ENCODE measurements at places on chromosomes 3 and 15.

DNA sequence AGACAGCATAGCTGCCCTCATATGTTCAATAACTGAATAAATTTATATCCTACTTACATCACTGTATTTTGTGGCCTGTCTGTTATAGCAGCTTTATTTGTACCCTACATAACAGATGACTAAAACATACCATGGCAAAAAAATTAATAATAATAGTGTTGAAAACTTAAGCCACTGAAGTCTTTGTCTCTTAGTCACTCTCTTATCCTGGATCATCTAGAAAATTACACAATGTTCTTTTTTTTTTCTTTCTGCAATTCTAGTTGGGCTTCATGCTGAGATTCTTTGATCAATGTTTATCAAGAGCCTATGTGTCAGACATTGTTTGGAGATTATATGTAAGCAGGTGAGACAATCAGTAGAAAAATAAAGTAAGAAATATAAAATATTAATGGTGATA is 519.3 kb upstream of the ARPP21 start:
- no peak for DNase-seq

- DNase-seq: no peak
These were observed 19.6 kb upstream of the DGKG start for GRCh38 chr3:186381424-186382216.

GRCh38 chr3:126552688-126553283 is 5.9 kb downstream of the C3orf22 start:
- no peak for DNase-seq

GRCh38 chr3:124824286-124824915 is 62.8 kb downstream of the ITGB5 start:
- DNase-seq: no peak

DNA sequence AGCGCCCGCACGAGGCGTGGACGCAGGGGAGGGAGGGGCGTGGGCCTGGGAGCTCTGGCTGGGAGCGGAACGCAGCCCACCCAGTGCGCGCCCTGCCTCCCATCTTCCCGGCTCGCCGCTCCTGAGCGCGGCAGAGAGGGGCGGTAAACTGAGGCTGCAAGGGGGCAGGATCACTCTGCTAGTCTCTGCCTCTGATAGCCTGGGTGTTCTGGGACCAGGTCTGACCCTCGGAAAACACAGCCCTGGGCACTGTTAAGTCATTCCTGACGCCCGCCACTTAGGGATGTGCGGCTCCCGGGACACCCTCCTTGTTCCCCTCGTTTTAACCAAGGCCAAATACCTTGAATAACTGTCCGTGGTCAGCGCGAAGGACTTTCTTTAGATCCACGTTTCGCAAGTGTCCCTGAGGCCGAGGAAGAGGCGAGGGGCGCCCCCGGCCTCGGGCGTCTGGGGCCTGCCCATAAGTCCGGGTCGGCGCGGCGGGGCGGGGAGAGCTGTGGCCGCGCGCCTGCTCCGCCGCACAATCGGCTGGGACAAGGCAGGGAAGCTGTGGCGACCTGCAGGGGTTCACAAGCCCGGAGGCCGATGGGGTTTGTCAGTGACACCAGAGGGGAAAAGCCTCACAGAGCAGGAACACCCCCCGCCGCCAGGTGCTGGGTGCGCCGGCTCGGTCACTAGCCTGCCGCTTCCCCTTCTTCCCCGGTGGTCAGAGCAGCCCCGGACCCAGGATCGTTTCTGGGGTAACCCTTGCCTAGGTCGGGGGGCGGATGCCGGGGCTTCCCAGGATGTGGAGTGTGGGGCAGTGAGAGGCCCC is 1.5 kb downstream of the ITPKA start:
- DNase-seq: no peak

GRCh38 chr3:132456136-132456535 is 38.8 kb downstream of the DNAJC13 start:
- DNase-seq: no peak

- DNase-seq: no peak
These were observed 652.4 kb upstream of the NAALADL2 start for GRCh38 chr3:174206607-174207192.

- peak; percentile 37 for DNase-seq
These were observed at the start of gene SUMF1 for GRCh38 chr3:4466741-4467521. SUMF1 (minus strand) TSS chr3:4467269; CDS start chr3:4467245, 24 bp downstream.

GRCh38 chr15:55737373-55737772 is 5.6 kb downstream of the PRTG start:
- no peak for DNase-seq

- no peak for DNase-seq
These were observed 516.4 kb upstream of the DPH6 start for GRCh38 chr15:36062357-36062756.

- no peak for DNase-seq
These were observed 15.8 kb downstream of the SPTSSB start for GRCh38 chr3:161355508-161355907.

- DNase-seq: no peak
These were observed 61.4 kb downstream of the ZNF609 start for GRCh38 chr15:64521726-64522164.

DNA sequence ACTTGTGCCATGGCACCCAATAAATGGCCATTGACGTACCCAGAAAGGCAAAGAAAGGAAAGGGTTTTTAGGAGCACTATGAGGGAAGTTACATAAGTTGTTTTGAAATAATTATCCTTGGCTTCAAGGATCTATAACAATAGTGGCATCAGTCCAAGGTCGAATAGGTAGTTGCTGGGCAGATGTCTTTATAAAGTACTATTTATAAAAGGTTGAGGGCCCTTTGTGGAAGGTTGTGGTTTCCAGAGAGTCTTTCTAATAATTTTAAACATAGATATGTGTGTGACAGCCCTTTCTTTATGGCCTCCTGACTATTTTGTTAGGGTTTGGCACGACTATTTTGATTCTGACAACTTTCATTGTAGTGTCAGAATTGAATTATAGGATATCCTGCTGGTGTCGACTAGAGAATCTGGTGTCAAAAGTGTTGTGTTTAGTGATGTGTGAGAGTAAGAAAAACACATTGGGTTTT is 260.5 kb downstream of the PYDC2 start:
- DNase-seq: no peak

DNA sequence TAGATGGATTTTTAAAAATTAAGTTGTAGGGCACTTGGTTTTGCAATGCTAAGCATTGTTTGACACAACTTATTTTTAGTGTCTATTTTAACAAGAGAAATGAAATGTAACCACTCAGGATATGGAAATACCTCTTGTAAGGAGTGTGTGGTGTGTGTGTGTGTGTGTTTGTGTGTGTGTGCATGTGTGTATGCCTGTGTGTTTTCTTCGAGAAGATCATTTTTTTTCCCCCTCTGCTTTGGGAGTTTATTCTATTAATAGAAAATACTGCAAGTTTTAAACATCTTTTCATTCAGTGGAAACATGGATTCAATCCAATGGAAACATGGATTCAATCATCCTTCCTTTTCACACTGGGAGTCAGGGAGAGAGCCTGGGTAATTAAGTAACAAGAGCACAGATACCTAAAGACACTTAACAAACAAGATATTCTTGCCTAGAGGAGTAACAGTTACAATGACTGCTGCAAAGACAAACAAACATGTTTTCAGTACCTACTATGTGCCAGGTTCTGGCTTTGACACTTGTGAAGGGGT is 567.2 kb upstream of the TBL1XR1 start:
- DNase-seq: no peak

GRCh38 chr3:99911433-99911832 is 93.8 kb downstream of the CMSS1 start:
- DNase-seq: no peak

- no peak for DNase-seq
These were observed 30.3 kb downstream of the IL12A start for GRCh38 chr3:160018959-160019358.

DNA sequence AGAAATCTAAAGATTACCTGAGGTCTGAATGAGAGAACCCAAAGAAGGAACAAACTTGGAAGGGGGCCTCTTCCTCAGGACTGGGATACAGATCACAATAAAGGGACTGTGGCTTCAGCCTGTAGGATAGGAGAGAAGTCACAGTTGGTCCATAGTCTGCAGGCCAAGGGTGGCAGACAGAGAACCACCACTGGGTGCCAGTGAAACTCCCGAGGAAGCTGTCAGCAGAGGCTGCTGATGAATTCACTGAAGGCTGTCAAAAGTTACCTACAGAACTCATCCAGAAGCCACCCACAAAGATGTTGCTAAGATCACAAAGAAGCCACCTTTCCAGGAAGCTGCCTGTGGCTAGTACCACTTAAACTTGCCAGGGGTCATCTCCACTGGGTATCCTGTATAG is 78.5 kb downstream of the TMCO5A start:
- DNase-seq: no peak

DNA sequence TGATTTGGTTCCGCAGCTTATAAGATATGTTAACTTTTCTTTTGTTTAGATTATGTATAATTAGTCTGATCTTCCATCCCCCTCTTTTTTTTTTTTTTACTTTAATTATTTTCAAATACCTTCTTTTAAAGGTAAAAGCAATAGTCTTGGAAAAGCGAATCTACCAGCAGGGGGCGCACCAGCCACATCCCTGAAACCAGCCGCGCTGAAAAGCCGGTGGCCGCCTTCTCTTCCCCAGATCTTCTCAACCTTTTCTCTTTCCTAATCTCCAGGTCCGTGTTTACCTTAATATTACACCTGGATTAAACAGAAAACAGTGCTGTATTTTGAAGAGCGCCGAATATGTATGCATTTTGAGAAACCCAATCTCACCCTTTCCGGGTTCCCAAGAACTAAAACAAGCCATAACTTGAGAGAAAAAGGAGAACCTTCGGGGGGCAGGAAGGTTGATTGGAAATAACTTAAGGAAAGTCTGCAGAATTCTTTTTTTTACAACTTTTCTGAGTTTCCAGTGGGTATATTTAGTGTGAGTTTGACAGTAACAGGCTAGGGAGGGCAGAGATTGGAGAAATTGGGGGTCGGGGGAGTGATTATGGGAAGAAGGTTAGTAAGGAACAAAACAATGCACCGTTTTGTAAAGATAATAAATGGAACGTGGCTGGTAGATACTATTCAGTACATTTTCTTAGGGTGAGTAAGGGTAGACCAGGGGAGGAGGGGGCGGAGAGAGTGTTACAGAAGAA is 2.0 kb upstream of the SOX2 start:
- no peak for DNase-seq

DNA sequence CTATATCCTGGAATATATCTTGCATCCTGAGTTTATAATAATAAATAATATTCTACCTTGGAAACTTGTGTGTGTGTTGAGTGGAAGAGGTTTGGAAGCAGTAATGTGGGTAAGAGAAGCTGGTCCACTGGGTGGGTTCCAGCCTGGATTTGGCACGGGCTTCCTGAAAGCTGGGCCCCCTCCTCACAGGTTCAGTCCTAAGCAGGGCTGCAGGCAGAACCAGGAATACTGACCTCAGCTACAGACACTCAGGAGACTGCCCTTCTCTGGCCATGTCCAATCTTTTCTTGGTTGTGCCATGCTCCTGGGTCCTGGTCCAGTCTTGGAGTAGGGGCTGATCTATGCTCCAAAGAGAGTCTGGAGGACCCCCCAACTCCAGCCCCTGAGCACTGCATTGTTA is 4.5 kb downstream of the MYD88 start:
- no peak for DNase-seq

DNA sequence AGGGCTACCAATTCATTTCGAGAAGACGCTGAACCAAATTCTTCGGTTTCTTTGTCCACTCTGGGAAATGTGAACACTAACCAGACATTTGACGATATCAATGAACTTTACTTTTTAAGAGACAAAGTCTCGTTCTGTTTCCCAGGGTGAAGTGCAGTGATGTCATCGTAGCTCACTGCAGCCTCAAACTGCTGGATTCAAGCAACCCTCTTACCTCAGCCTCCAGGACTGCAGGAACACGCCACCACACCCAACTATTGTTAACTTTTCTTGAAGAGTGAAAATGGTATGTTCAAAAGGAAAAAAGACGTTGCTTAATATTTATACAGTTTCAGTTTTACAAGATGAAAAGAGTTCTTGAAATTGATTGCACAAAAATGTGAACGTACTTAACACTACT is 30.6 kb downstream of the MB21D2 start:
- no peak for DNase-seq

DNA sequence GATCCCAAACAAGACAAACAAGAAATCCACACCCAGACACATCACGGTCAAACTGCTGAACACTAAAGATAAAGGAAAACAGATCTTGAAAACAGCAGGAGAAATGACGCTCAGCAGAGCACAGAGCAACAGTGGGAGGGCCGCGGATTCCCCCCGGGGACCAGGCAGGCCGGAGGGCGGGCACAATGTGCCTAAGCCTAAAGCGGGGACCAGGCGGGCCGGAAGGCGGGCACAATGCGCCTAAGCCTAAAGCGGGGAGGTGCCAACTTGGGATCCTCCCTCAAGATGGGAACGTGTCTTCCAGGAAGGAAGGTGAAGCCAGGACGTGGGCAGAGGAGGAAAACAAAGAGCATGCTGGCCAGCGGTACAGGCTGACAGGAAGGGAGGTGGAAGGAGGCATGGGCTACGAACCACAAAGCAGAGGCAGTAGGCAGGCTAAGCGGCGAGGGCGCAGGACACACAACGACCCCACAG is 31.1 kb downstream of the CYFIP1 start:
- no peak for DNase-seq

DNA sequence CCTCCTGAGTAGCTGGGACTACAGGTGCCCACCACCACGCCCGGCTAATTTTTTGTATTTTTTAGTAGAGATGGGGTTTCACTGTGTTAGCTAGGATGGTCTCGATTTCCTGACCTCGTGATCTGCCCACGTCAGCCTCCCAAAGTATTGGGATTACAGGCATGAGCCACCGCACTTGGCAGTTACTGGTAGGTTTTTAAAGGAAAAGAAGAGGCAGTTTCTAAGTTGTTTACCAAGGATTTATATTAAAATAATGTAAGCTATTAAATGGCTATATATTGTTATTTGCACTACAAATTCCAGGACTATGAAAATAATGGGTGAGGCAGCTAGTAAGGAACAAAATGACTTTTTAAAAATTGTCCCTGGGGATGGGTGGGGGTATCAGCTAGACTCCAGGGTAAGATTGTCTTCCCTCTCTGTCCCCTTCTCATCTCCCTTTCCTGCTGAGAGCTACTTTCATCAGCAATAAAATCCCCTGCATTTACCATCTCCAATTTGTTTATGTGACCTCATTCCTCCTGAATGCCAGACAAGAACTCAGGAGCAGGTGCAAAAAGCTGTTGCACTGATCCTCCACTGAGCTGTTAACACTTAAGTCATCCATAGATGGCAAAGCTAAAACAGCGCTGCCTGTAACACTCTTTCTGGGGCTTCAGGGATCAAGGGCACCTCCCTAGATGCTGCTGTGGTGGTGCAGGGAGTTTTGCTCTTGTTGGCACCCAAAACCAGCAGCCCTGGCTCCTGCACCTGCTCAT is 165.2 kb downstream of the ZPLD1 start:
- no peak for DNase-seq

- DNase-seq: peak; percentile 54
These were observed 25.0 kb downstream of the CTNNB1 start for GRCh38 chr3:41224120-41224806.

GRCh38 chr15:31758126-31758525 is 272.2 kb upstream of the CHRNA7 start:
- no peak for DNase-seq

DNA sequence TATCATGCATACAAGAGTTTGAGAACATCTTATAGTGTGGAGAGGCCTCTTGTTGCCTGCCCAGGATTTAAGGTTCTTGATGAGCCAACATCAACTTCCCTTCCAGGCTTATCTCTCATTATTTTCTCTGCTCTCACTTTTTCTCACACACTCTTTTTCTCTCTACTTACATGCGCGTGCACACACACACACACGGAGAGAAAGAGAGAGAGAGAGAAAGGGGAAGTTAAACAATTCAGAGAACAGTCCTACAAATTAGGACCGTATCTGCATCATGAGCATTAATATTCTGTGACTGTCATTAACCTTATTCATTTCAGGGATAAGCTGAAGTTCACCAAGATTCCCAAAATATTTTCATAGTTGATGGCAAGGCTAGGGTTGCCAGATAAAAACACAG is 269.0 kb downstream of the ZNF621 start:
- DNase-seq: no peak

GRCh38 chr15:56992725-56993124 is 74.3 kb downstream of the TCF12 start:
- DNase-seq: no peak
